ENCODE measurements at places on chromosomes 3 and 15.

DNA sequence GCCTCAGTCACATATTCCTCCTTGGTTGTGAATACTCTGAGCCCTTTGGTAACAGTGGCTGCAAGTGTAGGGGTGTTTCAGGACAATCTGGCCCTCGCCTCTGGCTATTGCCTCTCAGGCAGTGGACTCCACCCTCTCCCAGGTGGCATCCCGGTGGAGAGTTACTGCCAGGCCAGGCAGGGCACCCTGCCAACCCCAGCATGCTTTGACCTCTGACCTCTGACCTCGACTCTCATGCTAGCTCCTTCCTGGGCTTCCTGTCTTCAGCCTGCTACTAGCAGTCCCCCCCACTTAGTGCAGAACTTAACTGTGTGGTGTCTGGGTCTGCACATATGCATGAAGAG, 5.5 kb downstream of the TM6SF1 start:
- no peak for DNase-seq

GRCh38 chr3:36700537-36701248, 63.7 kb downstream of the DCLK3 start:
- DNase-seq: peak; percentile 69

- no peak for DNase-seq
Observed at GRCh38 chr3:12974819-12975218, 98.4 kb downstream of the IQSEC1 start.

DNA sequence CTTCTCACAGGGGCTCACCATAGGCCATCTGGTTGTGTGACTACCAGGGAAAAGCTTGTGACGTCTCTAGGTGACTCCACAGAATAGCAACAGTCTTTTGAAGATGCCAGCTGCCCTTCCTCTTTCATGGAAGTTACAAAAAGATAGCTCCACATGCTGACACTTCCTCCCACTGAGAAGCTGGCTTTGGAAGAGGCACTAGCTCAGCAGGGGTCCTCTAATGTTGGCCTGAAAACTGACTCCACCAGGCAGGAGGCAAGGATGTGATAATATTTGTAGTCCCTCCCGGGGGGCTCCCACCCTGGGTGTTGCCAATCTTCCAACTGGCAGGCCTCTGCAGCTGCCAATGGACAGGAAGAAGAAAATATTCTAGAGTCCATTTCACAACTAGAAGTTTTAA, 343.5 kb downstream of the NEK10 start:
- DNase-seq: no peak

DNA sequence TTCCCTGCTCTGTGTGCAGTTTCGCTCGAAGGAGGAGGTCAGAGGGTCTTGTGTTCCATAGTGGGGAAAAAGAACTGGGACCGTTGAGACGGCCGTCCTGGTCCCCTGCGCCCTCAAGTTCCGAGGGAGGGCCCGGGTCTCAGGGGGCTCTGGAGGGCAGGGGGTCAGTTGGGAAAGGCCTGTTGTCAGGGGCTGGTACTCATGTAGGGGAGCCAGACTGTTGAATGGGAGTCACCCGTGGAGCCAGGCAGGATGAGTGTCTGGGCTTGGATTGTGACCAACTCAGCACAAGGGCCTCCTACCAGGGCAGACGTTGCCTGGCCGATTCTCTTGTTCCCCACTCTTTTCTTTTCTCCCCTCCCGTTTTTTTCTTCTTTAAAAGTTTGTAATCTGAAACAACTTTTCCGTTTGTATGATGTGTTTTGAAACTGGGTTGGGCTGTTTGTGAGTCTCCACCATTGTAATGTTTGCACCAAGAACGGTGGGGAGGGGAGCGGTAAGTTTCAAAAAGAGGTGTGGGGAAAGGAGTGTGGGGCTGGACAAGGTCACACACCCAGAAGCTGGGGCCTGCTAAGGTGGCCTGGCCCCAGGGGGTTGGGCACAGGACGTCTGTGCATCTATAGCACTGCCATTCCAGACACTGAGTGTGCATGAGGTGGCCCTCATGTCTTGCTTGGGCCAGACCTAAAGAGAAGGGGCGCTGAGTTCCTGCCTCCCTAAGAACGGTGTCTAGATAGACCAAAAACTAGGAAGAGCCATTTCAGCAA, 1.1 kb downstream of the CMTM7 start:
- no peak for DNase-seq
